T-cell (primary cell): ENCODE measurements at places on chromosomes 7 and 10. TPM values are rescaled to one million over a fixed set of nuclear protein-coding genes. Genes with fewer than 3 reads are reported as not detected.

Gene CTAGE6
- total RNA-seq: 1.1 TPM

Gene SYT15B
- 0.30 TPM for total RNA-seq

Gene CLDN15
- total RNA-seq: 24.0 TPM

Gene LMOD2
- not detected for total RNA-seq

Gene ITIH5
- not detected for total RNA-seq

Gene MEIG1
- total RNA-seq: not detected

Gene PKD1L1
- 0.36 TPM for total RNA-seq

Gene PRLHR
- not detected for total RNA-seq

Gene CUL2
- 31.2 TPM for total RNA-seq

Gene SLC26A3
- not detected for total RNA-seq

Gene ZNF862
- 50.6 TPM for total RNA-seq

Gene HUS1
- total RNA-seq: 56.9 TPM

Gene CADPS2
- 0.15 TPM for total RNA-seq

Gene OPN4
- total RNA-seq: not detected

Gene PRR15
- not detected for total RNA-seq

Gene SCIN
- total RNA-seq: not detected

Gene TECTB
- not detected for total RNA-seq

Gene FOXI2
- not detected for total RNA-seq

Gene MUC3A
- total RNA-seq: not detected

Gene ZNF117
- 2.7 TPM for total RNA-seq

Gene TSPAN33
- 5.9 TPM for total RNA-seq

Gene RNF32
- total RNA-seq: 1.2 TPM

Gene FKBP14
- 4.2 TPM for total RNA-seq
